RWPE2 (cell line): ENCODE measurements at places on chromosomes 2 and 18.
A peak's percentile ranks its signal among the peaks of the same experiment; 100 is the strongest.

- DNase-seq, result no peak
These were observed 39.7 kb upstream of the HDAC4 start for GRCh38 chr2:239440511-239440959.

GRCh38 chr18:70931942-70932814 lies 643.3 kb downstream of the SOCS6 start:
- no peak for DNase-seq

GRCh38 chr18:52087140-52087539 lies 252.9 kb upstream of the DCC start:
- DNase-seq, result no peak

DNA sequence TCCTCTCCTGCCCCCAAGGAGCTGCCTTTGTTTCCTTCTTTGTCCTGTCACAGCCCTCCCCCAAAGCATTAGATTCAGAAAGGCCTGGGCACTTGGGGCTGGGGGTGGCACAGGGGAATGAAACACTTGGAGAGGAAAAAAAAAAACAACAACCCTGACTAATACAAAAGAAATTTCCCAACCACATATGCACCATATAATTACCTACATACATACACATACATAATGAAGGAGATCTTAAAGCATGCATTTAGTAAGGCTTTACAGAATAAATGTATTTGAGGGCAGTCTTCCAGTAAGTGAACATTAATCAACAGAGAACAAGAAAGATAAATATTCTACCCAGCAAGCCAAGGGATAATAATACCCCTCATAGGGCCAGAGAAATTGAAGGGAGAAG lies 70.0 kb upstream of the PPP1CB start:
- no peak for DNase-seq

- DNase-seq, result no peak
These were observed 2.0 kb downstream of the MAPRE2 start for GRCh38 chr18:35043207-35043606.

DNA sequence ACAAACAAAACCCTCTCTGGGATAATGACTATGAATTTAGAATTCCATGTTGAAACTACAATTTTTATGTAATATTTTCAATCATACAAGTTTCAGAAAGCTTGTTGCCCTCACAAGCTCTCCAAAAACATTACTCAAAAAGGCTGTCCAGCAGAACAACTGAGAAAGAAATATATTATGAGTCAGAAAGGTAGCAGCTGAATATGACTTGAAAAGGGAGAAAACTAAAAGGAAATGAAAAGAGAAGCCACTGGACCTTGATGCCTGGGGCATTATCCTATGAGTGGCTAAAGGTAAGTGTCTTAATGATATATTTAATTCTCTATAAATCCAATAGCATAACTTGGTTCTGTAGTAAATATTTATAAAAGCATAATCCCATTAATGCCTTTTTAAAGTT lies 61.8 kb downstream of the NXPH2 start:
- DNase-seq, result no peak

GRCh38 chr2:102773149-102773705 lies 11.4 kb downstream of the TMEM182 start:
- DNase-seq, result no peak

- DNase-seq, result no peak
These were observed 44.5 kb downstream of the LTBP1 start for GRCh38 chr2:32991091-32991845.

DNA sequence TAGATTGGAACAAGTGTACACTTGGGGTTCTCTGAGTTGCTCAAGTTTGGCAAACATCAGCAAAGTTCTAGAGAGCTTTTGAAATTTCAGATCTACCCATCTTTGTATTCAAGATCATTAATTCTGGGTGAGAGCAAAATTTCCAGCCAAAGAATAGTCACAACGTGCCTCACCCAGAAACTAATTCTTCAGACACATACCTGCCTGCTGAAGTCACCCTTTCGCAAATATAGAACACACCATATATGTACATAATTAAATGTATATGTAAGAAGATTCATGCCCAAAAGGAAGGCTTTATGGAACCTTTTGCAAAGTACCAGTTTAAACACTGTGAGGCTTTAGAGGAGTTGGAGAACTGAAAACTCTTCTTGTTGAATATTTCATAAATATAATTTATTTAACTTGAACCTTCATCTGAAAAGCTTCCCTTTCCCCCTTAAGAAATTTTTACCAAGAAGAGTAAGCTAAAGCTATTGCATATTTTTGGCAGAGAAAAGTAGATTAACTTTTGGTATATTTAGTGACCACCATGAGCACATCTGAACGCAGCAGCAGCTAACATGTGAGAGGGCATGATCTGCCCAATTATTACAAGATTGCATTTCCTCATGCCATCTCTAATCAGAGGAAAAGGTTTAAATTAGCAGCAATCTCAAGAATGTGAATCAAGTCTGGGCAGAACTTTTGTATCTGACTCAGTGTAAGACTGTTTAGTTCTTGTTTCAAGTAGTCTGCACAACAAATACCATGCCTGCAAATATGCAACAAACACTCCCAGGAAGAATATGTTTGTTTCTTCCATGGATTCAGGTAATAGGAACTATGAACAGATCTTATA lies 8.2 kb downstream of the RND3 start:
- no peak for DNase-seq

- no peak for DNase-seq
These were observed 462.2 kb downstream of the BCL11A start for GRCh38 chr2:60091266-60091665.

DNA sequence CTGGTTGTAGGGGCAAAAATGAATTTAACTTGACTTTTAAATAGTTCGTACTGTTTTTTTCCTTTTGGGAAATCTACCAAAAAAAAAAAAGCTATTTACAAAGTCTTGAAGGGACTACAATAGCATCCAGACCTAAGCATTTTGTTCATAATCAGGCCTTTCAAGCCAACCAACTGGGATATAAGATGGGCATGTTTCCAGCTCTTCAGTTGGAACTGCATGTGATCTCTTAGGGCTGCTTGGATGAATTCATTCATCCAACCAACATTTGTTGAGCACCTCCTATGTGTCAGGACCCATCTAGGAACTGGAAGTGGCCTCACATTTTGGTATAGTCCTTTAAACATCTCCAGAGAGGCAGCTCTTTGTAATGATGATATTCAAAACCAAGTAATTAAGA lies 98.6 kb downstream of the AAK1 start:
- DNase-seq, result no peak

GRCh38 chr2:1595274-1595673 lies 149.0 kb downstream of the PXDN start:
- no peak for DNase-seq

DNA sequence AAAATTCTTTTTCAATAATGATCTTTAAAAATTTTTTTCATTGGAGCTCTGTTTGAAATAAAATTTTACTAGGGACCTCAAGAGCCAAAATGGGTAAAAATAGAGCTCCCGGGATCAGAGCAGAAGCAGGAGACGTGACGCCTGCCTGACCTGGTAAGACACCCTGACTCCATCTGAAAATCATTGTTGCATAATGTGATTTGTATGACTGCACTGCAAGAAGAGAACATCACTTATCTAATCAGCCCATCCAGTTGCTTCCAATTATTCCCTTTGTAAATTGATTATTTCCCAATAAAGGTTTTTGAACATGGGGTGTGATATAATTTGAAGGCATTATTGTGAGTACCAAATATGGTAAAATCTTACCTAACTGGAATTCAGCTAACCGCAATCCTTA lies 17.1 kb upstream of the TAF1B start:
- no peak for DNase-seq

- no peak for DNase-seq
These were observed 239.4 kb upstream of the SKOR2 start for GRCh38 chr18:47490882-47491281.

GRCh38 chr2:147521936-147522335 lies 322.9 kb upstream of the ACVR2A start:
- no peak for DNase-seq

DNA sequence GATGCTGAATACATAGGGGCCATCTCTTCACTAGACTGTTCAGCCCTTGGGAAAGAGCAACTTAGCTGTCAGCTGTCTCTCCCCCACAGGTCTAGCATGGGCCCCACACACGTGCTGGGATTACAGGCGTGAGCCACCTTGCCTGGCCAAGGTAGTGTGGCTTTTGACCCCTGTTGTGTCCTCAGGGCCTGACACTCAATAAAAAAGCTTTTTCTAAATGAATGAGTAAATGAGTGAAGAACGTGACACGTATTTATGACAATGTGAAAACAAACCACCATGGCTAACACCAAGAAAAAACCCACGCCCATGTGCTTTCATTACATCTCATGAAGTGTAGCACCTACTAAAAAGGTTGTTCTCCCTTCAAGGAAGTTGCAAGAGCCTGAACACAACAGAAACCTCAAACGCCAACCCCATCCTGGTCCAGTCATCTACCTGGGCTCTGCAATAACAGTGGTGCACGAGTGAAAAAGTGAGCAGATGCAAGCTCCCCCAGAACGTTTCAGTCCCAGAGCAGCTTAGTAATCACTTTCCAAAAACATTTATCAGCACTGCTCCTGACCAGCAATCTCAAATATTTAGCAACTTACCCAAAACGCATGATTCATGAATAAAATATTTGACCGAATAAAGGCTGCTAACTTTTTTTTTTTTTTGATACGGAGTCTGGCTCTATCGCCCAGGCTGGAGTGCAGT lies 3.4 kb downstream of the WDFY1 start:
- no peak for DNase-seq

DNA sequence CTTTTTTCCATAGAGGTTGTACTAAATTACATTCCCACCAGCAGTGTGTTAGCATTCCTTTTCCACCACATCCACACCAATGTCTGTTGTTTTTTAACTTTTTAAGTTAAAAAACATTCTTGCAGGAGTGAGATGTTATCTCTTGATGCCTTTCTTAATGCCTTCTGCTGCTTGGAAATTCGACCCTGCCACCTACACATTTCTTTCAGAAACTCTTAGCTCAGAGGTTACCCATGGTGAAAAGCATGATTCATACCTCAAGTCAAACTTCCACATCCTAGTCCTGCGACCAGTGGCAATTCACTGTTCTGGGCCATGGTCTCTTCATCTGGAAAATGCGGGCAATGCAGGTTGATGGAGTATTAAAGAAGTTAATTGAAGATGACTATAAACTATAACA lies 12.7 kb upstream of the HNMT start:
- no peak for DNase-seq

- DNase-seq, result no peak
These were observed 41.6 kb downstream of the KCNE4 start for GRCh38 chr2:223093436-223094241.

DNA sequence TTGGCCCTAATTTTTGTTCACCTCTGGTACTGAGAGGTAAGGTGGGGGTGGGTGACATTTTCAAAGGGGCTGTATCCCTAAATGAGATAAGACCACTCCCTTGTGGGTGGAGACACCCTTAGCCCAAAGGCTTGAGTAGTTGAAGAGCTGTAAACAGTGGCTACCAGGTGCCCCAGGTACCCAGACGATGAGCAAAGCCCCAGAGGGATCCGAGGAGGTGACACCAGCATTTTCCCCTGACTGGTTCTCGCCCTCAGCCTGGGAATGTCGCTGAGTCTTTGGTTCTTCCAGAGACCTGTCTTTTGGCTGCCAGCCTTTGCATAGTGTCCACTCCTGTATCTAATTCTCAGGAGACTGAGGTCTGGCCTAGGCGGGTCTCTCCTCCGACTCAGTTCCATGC lies 36.5 kb downstream of the RRM2 start:
- DNase-seq, result no peak

DNA sequence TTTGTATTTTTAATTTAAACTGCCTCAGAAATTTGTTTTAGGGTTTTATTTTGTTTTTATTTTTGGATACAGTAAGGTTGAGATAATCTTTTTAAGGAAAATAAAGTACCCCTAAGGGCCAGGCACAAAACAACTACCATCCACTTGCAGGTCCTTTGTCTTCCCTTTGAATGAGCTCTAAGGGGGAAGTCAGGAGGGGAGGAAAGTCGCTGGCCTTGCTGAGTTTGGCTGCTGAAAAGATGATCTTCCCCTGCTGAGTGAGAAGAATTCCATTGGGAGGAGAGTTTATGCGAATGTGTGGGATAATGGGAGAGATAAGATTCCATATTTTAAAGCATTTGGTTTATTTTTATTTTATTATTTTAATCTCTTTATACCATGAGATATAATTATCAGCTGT lies 100.7 kb downstream of the ARHGAP15 start:
- no peak for DNase-seq

GRCh38 chr2:232338759-232339106 lies 39.8 kb upstream of the ALPP start:
- DNase-seq, result peak; percentile 26

DNA sequence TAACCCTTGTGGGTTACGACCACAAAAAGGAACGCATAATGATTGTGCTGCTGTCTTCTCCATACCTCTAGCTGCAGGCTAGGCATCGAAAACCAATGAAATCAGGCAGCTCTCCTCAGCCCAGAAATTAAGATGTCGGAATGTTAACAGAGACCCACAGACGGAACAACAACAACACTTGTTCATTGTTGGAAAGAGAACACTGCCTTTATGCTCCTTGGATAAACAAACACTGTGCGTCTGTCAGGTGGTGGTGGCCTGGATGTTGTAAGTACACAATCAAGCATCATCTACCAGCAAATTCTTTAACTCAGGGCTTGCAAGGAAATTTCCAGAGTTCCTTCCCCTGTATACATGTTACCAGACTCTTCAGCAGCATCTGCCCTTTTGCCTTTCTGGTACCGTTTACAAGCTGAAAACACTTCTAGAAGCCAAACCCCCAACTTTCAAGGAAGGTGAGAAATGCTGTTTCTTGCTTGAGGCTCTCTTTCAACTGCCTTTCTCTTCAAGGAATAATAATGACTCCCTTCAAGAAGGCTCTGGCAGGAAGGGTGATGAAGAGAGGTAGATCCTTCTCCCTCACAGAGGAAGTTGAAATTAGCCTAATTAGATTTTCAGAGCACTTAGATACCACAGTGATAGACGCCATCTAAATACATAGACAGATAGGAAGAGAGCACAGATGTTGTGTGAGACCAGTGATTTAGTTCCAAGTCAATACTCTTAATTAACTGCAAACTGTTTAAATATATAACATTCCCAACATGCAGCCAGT lies 332.7 kb downstream of the ZNF521 start:
- no peak for DNase-seq

GRCh38 chr2:100655936-100656534 lies 93.2 kb downstream of the PDCL3 start:
- DNase-seq, result no peak

GRCh38 chr2:15766303-15766861 lies 174.0 kb upstream of the MYCN start:
- DNase-seq, result no peak

GRCh38 chr2:105969552-105969951 lies 224.5 kb downstream of the UXS1 start:
- DNase-seq, result no peak

DNA sequence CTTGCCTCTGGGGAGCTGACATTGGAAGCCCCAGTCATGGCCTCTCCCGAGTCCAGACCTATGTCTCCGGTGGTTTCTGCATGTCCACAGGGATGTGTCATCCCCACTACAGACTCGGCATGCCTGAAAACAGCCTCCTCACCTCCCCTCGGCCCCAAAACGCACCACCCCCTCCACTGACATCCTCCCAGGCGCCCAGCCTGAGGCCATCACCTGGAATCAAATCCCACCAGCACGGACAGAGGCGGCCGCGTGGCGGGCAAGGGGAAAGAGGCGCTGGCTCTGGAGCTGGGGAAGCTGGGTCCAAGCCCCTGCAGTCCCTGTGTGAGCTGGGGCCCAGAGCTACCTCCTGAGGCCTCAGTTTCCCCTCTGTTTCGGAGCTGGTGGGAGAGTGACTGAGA lies 69.9 kb upstream of the SMAD7 start:
- no peak for DNase-seq

- DNase-seq, result no peak
These were observed 253.6 kb downstream of the LRRTM4 start for GRCh38 chr2:77268626-77269025.

GRCh38 chr2:178479275-178479616 lies 846 bp upstream of the FKBP7 start:
- no peak for DNase-seq

- no peak for DNase-seq
These were observed 144.8 kb upstream of the NDUFV2 start for GRCh38 chr18:8957731-8958130.
